NCI-H1417 treated with DMSO at 0.1 percent for 48 hours (cell line): ENCODE measurements at places on chromosomes 5 and 9.
A peak's percentile ranks its signal among the peaks of the same experiment; 100 is the strongest.

DNA sequence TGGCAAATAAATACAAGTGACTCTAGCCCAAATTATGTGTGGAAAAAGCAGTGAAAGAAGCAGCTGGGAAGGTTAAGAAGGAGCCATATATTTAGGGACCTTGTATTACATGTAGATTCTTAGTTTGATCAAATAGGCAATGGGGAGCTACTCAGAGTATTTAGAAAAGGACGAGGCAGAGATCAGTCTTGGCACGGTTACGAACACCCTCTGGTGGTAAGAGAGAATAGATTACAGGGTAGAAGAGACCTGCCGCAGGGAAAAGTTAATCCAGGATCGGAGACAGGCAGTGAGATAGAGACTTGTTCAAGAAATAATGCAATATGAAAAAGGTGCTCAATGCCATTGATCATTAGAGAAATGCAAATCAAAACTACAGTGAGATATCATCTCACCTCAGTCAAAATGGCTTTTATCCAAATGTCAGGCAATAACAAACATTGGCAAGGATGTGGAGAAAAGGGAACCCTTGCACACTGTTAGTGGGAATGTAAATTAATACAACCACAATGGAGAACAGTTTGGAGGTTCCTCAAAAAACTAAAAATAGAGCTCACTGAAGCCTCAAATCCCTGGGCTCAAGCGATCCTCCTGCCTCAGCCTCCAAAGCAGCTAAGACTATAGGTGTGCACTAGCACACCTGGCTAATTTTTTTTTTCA is 12.0 kb downstream of the INIP start:
- DNase-seq = no peak

GRCh38 chr5:178214160-178214803 is 9.9 kb downstream of the HNRNPAB start:
- no peak for DNase-seq

DNA sequence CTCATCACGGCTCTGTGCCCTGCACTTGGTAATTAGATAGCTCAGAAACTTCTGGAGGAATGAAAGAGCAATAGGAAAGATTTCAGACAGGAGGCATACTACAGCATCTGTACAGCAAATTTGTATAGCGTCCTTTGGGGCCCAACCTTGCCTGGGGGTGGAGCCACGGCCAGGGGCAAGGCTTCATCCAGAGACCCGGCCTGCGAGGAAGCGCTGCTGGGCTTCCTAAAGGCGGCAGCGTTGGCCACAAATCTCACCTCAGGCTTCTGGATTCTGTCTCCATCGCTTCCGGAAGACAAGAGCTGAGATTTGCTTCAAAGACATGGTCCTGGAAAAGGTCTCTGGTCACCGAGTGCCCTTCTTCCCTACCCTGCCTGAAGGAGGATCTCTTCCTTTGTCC is 12.2 kb upstream of the SPATA31D1 start:
- DNase-seq = no peak

GRCh38 chr9:107036367-107036766 is 173.4 kb downstream of the ZNF462 start:
- no peak for DNase-seq

- no peak for DNase-seq
These were observed 24.2 kb downstream of the C9orf50 start for GRCh38 chr9:129596541-129597331.

- DNase-seq = no peak
These were observed 81.9 kb downstream of the PALM2AKAP2 start for GRCh38 chr9:109861918-109862317.

- no peak for DNase-seq
These were observed 72.3 kb downstream of the HMCN2 start for GRCh38 chr9:130337784-130338380.

GRCh38 chr5:59840200-59840601 is 53.3 kb downstream of the PDE4D start:
- no peak for DNase-seq

- no peak for DNase-seq
These were observed 22.5 kb upstream of the COMMD10 start for GRCh38 chr5:116062352-116062751.

DNA sequence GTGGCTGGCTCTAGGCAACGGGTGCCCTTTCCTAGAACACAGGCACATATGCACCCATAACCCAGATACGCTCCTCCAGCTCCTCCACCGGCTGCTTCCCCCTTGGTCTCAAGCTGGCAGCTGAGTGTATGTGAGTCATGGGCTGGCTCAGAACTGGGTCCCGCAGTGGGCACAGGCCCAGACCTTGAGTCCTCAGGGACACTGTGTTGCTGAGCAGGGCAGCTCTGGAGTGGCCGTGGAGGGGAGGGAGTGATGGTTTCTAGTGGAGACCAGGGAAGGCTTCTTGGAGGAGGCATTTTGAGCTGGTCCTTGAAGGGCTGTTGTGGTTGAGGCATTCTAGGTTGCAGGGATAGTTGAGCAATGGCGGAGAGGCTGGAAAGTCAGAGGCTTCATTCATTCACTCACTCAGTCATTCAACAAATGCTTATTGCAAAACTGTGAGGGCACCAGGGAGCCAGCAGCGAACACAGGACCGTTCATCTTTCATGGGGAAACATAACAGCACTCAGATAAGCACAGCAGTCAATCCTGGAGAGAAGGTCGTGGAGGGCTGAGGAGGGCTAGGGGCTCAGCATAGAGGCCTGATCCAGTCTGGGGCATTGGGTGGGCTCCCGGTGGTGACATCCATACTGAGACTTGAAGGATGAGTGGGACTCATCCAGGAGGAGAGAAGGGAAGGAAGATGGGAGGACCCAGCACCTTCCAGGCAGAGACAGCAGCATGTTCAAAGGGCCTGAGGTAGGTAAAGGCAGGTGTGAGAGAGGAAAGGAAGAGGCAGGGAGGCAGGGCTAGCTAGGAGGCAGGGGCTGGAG is 2.4 kb downstream of the BBLN start:
- no peak for DNase-seq

DNA sequence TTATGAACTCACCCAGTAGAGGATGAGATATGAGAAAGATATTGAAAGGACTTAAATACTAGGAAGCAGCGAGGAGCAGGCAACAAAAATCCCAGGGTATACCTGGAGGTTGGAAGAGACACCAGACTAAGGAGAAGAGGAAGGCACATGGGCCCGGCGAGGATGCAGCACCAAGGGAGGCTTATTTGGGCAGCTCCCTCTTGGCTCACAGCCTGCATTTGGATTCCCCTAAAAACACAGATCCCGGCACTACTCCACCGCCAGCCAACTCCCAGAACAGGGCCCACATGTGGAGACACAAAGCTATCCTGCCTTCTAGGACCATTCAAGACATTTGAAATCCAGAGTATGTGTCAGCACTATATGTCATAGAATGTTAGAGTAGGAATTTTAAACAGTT is 199.8 kb upstream of the FBXL7 start:
- no peak for DNase-seq

- no peak for DNase-seq
These were observed 312.3 kb upstream of the RIOK2 start for GRCh38 chr5:97495301-97495700.

- DNase-seq = no peak
These were observed 91.3 kb upstream of the GPBP1 start for GRCh38 chr5:57082441-57083067.

- no peak for DNase-seq
These were observed 1.5 kb downstream of the PIP5K1B start for GRCh38 chr9:68706363-68707201.

- peak; percentile 54 for DNase-seq
These were observed 60.8 kb downstream of the SEMA4D start for GRCh38 chr9:89436963-89437625.

DNA sequence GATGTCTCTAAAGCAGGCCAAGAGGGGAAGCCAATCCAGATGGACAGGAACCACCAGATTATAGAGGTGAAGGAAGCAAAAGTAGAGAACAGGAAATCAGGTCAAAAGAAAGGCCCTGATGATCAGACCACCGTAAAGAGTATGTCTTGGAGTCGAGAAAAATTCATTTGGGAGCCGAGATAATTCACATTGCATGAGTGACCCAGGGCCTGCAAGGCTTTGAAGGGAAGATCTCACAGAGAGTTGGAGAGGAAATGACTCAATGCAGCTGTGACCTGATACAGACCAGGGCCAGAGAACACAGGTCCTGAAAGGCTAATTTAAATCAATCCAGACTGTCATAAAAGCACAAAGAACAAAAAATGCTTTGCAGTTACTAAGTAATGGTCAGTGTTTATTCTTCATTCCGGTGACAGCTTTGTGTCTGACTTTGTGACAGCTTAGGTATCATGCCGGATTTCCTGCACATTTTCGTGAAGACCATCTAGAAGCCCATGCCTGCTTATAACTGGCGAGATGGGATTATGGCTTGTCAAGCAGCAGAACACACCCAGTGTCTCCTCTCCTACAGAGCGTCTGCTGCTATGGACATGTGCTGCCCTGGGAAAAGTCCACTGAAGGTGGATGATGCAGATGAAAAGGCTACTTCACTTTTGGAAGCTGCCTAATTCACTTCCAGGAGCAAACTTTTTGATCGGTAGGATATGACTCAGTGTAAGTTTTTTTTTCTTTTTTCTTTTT is 5.8 kb upstream of the ACTBL2 start:
- DNase-seq = no peak

GRCh38 chr9:99385215-99385614 is 163.1 kb downstream of the SEC61B start:
- DNase-seq = no peak

- no peak for DNase-seq
These were observed 83.7 kb upstream of the SPRY4 start for GRCh38 chr5:142408536-142408935.

- no peak for DNase-seq
These were observed 120.2 kb downstream of the RGS3 start for GRCh38 chr9:113583511-113584427.

- DNase-seq = no peak
These were observed 24.8 kb upstream of the ANKRD33B start for GRCh38 chr5:10538789-10539686.

DNA sequence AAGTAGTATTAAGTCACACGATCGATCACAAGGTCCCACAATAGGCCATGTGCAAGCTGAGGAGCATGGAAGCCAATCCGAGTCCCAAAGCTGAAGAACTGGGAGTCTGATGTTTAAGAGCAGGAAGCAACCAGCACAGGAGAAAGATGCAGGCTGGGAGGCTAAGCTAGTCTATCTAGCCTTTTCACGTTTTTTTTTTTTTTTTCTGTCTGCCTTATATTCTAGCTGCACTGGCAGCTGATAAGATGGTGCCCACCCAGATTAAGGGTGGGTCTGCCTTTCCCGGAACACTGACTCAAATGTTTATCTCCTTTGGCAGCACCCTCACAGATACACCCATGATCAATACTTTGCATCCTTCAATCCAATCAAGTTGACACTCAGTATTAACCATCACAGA is 6.5 kb downstream of the PPIP5K2 start:
- DNase-seq = no peak

GRCh38 chr9:4328723-4329122 is 28.9 kb upstream of the GLIS3 start:
- no peak for DNase-seq

DNA sequence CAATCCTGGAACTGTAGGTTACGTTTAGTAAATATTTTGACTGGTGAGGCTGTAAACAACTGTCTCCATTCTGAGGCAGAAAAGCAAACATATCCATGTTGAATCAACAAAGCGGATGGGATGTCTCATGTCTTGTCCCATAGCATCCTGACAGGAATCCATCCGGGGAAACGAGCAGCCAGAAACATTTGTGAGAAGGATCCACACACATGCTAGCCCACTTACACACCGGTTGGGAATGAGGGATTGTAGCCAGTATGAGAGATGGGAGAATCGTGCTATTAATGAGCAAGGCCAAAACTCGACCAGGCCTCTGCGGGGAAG is 117.5 kb downstream of the FSTL4 start:
- no peak for DNase-seq

- no peak for DNase-seq
These were observed 46.0 kb upstream of the SMARCA2 start for GRCh38 chr9:1969160-1969559.

DNA sequence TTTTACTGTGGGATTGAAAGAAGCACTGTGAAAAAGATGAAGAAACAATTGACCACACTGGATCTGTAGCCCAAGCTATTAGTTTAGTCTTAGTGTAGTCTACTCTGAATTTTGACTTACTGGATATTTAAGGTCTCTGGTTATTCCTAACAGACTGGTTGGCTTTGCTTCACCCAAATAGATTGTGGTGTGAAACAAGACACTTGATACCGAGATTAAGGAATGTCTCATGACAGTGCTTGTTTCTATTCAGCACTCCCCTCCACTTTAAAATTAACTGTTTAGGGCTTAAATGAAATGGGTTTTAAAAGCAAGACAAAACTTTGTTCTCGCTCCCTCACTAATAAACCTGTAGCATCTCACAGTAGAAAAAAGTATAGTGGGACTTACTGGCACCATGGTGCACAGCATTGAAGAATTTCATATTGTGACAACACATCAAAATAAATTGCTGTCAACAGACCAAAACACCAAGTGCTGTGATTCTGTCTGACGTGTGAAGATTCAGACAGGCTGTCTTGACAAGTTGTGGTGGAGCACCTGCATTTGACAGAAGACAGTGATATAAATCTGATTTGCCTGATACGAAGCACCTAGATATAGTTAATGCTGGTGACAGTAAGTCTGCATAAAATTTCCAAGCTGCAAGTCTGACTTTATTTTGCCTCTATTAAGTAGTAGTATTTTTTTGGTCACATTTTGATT is 73.1 kb downstream of the PBX3 start:
- no peak for DNase-seq

DNA sequence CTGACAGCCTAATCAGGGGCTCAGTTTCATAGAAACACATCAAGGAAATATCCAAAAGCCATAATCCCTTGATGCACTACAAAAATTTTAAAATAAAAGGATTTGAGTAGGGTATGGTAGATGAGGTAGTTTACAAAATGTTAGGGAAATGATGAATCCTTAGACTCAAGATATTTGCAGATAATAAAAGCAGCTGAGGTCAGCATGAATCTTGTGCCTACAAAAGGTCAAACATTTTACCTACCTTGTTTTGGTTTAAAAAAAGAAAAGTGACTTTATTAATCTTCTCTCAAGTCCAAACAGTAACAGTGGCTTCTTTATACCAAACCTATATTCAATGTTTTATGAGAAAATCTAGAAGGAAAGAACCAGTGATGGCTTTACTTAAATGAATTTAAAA is 135.5 kb downstream of the BNC2 start:
- no peak for DNase-seq

GRCh38 chr9:105444130-105444529 is 3.7 kb upstream of the FSD1L start:
- no peak for DNase-seq
